ENCODE measurements at places on chromosomes 7 and 10.

- DNase-seq: no peak
These were observed 75.8 kb downstream of the ZRANB1 start for GRCh38 chr10:125017547-125018298.

- DNase-seq: no peak
These were observed 8.7 kb downstream of the EPC1 start for GRCh38 chr10:32338262-32338661.

- peak; percentile 77 for DNase-seq
These were observed 26.6 kb downstream of the TBXAS1 start for GRCh38 chr7:139855498-139856270.

DNA sequence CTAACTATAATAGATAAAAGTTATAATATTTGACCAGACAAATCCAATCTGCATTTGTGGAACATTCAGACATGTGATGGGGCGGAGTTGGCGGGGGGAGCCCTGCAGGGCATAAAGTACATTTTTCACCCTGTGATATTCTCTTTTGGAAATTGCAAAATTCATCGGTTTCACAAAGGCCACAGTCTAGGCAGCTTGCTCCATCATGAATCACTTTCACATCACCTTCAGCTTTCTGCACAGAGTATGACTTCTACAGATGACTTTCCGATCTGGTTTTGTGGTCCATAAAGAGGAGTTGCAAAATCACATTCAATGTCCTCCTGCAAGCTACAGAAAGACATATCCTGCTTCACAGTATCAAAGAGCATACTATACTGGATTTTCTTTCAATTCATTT, 51.4 kb upstream of the APBB1IP start:
- DNase-seq: no peak

GRCh38 chr7:70572571-70572970, 559.4 kb upstream of the GALNT17 start:
- DNase-seq: no peak

GRCh38 chr10:30701451-30702173, 72.1 kb upstream of the LYZL2 start:
- DNase-seq: no peak

DNA sequence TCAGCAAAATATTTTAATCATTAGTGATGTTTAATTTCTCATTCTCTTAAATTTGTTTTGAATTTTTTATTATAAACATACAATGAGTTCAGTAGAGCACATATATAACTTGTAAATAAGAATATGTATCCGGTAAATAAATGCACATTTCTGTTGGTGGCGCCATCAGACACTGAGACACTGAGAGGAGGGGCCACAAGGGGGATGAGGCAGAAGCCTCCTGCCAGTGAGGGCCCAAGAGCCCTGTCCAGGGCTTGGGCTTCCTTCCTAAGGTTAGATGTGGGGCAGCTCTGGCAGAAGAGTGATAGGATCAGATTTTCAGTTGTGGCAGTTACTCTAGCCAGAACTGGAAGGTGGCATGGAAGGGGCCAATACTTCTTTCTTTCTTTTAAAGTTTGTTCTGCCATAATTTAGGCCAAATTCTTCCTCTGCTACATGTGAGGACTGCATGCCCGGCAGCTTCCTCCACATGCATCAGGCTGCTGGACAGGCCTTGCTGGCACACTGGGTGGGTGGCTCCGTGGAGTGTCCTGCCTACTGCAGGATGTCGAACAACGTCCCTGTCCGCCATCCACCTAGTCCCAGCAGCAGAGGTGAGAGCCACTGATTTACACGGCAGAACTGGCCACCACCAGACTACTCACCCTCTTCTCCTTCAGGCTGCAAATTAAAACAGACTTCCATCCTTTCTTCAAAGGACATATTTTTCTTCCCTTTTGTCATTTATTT, 13.2 kb downstream of the PTPRN2 start:
- no peak for DNase-seq

DNA sequence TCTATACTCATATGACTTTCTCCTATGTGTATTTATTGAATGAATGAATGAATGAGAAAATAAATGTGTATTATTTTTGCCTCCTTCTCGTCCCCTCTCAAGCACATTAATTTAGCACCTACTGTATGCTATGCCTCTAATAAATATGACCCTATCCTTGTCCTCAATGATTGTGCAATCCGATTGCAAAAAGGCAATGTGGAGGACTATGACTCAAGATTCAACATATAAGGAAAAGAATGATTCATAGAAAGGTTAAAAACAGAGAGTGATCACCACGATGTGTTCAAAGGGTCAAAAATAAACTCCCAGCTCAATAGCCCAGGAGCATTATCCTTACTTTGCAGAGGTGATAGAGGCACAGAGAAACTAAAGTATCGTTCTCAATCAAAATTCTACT, 322.8 kb upstream of the SORCS1 start:
- no peak for DNase-seq

Data from vagina (tissue), 2 donors.